T-helper 1 cell (primary cell): ENCODE measurements at places on chromosomes 12 and 14.

DNA sequence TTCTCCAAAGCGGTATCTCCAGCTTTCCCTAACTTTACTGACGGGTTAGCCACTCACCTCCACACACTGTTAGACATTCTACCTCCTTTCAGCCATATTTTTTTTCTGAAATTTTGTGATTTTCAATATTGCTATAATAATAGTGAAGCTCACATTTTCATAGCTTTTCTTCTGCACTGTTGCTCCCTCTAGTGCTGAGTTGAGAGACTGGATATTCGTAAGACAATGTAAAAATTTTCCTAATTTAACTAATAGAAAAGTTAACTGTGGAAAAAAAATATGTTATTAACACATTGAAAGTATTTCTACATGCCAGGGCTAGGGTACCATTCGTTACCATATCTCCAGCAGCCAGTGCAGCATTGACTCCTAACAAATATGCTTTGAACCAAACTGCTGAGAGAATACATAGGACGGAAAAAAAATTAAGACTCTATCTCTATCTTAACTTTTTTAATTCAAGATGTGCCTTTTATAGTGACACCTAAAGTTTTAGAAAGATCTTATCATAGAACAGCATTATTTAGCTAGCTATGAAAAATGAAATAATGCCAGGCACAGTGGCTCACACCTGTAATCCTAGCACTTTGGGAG is 48.7 kb upstream of the ABCC9 start:
- no peak for DNase-seq

DNA sequence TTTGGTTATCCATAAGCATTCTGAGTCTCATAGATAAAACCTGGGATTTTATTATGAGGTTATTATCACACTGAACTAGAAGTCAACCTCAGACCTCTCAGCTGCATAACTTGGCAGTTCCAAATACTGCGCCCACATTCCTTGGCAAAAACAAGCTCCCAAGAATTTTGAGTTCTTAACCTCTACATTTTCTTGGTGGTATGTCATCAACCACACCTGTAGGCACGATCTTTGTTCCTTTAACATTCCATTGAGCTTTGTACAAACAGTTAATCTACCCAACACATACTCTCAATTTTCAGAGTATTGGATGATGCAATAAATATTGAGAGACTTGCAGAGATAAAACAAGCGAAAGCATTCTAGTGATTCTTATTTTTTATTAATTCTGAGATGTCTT is 371.8 kb upstream of the PRICKLE1 start:
- DNase-seq = no peak

GRCh38 chr12:75666939-75667334 is 155.5 kb upstream of the KRR1 start:
- DNase-seq = no peak

DNA sequence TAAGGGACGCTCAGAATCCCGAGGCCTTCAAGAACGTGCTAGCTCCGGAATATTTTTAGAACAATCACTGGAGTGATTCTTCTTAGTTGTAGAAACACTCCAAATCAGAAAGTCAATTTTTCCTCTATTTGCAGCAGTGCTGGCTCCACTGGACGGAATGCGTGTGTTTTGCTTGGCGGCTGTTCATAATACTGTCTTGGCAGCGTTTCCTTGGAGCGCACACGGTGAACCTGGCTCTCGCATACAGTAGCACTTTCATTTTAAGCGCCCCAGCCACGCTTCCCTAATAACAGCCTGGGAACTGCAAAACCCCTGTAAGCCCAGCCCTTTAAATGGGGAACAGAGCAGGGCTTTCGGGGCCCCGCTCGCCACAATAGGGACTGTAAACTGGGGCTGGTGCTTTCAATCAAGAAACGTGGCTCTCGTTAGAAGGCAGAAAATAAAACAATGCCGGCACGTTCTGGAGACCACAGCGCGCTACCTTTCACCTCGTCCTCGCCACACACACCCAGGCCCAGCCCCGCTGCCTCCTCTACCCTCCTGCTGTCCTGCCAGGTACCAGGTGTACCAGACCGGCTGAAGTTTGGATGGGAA is 79.9 kb downstream of the BCL11B start:
- DNase-seq = peak; percentile 45

- DNase-seq = no peak
Measured at GRCh38 chr12:131561051-131561450, 149.8 kb upstream of the SFSWAP start.
